ENCODE measurements at places on chromosomes 12 and 14.

GRCh38 chr14:22691171-22691570, 47.0 kb upstream of the OR6J1 start:
- DNase-seq = no peak

DNA sequence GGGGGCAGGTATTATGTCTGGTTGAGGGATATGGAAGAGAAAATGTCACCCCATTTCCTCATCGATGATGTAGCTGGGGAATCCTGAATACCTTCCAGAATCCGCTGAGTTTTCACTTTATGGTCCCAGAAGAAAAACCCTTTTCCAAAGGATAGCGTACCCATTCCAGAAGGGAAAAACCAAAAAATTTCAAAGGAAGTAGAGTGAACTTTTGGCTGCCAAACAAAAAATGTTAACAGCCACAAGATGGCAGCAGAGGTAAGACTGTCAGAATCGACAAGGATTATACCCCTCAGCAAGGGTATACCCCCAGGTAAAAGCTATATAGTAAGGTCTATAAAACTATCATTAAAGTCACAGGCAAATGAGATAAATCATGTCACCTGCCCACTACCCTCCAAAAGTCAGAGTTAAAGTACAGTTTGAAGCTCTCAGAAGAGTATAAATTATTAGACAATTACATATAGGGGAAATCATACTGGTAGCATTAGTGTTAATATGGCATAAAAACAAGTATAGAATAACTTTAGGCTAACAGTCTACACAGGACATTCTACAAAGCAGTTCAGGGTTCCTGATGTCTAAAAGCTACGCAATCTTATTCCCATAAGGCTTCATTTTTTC, 18.0 kb downstream of the ACIN1 start:
- DNase-seq = no peak

- DNase-seq = no peak
Observed at GRCh38 chr12:88015825-88016224, 13.4 kb downstream of the C12orf50 start.

DNA sequence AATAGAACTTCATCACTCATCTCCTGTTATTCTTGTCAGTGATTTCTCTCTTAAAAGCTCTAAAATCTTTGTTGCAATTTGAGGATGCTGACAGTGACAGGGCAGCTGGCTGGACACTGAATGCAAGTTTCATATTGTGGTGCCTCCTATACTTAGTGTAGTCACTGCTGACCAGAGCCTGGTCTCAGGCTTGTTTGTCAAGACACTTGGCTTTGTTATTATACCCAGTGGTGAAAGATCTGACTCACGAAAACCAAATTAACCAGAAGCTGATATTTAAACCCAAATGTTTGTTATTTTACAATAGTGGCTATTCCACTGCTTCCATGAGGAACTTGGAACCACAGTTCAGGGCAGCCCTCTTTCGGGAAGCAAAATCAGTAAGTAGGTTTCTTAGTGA, 42.8 kb downstream of the RPGRIP1 start:
- no peak for DNase-seq

DNA sequence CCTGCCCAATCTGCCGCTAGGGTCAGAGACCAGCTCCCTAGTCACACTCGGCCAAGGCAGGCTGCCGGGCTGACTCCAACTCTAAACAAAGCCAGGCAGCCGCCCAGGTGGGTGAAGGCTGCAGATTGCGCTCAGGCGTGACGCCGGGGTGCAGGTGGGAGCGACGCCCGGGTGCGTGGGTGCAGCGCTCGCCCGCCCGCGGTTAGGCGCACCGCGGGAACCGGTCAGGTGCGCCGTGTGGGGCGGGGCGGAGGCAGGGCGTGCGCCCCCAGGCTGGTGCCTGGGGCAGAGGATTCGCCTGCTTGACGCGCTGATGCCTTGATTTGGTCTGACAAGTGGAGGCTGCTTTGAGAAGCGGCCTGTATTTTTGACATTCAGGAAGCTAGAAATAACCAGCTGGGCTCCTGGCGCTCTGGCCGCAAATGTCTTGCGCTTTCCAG, 126.7 kb upstream of the HIF1A start:
- no peak for DNase-seq

DNA sequence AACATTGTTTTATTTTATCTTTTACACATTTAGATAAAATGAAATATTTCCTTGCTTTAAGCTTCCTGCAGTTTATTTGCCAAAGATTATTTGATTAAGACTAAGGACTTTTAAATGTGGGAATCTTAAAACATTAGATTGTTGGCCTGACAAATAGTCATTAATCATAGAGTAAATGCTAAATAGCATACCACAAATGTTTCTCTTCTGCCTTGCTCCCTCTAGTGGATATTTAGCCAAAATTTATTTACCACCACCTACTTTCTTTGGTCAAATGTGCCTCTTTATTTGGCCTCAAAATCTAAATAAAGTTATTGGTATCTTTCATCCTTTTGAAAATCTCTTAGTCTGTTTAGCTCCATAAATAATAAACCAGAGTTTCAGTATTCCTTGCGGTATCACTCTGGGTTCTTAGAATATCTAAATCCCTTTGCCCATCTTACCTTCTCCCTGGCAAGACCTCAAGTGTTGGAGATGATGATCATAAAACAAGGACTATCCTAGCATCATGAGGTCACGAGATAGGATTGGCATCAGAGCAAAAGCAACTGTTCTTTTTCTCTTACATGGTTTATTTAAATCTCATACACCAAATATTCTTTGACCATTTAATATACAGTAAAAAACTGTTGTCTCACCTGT, 150.6 kb upstream of the AEBP2 start:
- peak; percentile 63 for DNase-seq

DNA sequence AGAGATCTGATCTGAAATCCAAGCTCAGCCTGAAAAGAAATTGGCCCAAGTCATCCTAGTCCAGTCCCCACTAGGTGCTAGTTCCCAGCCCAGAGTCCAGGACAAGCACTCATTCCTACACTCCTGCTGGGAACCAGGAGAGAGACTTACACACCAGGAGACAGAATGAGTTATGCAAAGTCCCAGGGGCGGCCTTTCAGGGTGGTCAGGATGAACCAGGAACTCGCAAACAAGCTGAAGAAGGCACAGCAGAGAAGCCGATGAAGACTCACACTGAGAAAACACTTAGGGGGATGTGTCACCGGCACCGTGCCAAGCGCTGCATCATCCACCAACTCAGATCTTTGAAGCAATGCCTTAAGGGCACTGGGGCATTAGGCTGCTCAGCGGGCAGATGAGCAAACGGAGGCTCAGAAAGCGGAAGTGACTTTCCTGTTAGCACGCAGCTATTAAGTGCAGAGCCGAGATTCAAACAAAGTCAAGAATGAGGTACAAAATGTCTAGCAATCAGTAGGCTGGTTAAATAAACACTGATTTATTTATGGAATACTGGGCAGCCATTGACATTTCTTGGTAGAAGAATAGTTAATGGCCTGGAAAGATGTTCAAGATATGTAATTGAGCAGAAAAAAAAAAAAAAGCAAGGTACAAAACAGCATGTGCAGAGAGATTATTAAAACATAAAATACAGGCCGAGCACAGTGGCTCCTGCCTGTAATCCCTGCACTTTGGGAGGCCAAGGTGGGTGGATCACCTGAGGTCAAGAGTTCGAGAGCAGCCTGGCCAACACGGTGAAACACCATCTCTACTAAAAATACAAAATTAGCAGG, 78.7 kb downstream of the LRRC74A start:
- DNase-seq = peak; percentile 58

GRCh38 chr12:113130457-113131135, 5.0 kb downstream of the RASAL1 start:
- no peak for DNase-seq

DNA sequence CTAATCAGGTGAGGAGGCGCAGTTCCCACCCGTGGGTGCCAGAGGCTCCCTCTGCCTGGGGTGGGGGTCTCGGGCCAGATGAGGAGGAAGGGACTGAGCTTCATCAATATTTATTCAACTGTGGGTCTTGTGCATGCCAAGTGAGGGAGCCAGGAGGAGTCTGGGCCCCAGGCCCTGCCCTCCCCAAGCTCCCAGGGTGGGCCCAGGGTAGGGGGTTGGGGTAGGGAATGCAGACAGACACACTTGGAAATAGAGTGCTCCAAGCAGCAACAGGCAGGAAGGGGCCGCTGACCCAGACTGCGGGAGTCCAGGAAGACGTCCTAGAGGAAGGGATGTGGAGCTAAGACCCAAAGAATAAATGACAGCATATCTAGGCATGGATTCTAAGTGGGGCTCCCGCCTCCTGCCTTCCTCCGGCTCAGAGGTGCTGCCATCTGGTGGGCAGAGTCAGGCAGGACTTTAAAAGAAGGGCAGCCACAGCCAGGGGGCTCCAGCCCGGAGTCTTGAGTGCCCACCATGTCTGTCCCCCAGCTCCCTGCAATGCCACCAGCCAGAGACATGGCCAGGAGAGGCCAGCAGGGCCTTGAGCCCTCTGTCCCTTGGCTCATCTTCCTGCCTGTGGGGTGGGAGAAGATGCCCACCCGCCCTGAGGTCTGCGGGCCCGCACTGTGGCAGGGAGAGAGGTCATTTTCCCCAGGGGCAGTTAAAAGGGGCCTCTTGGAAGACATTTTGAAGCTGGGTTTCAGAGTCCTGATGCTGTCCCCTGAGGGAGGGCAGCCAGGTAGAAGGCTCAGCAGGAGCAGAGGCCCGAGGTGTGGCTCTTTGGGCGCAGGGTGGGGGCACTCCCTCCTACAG, 70.1 kb downstream of the PHETA1 start:
- DNase-seq = peak; percentile 58

DNA sequence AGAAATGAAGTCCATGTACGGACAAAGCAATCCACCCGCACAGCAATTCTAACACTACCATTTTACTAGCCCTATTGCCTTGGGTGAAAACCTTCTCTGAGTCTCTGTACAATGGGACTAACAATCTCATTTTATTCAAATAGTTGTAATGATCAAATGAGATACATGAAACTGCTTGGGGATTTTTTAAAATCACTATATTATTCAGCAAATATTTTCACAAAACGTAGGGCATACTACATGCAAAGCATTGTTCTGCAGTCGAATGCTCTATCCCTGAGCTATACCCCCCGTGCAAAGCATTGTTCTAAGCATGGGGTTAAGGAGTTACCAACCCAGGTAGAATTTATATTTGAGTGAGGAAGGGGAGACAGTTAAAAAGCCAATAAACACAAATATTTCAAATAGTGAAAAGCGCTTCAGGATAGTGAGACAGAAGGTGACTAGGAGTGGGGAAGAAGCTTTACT, 554 bp upstream of the ATF7 start:
- no peak for DNase-seq

DNA sequence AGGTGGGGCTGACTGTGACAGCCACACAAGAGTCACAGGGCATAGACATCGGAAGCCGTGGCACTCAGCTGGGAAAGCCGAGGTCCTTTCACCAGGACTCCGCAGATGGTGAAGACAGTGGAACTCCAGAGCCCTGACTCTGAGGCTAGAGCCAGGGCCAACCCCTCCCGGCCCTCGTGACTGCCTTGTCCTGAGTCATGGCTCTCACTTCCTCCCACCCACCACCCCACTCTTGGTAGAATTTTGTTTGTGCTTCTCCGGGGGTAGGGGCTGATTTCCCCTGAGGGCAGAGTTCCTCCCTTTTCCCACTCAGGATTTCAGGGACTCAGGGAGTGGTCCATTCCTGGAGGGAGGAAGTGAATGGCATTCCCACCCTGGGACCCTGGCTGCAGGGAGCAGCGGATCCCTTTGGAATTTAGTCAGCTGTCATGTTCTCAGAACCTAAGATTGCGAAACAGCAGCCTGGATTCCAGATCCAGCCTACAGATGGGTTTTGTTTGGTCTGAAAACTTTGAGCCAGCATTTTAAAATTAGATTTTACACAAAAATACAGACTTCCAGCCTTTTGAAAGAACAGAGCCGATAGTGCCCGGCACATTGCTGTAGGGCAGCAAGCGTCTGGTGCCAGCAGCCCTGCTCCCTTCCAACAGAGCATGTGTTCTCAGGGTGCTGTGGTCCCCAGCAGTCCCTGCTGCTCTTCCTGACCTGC, 50.7 kb downstream of the TPCN1 start:
- DNase-seq = peak; percentile 22

GRCh38 chr14:52048641-52049204, 20.1 kb downstream of the NID2 start:
- no peak for DNase-seq

- peak; percentile 56 for DNase-seq
Observed at GRCh38 chr14:59900556-59900955, 19.4 kb upstream of the LRRC9 start.

- no peak for DNase-seq
Observed at GRCh38 chr12:86774841-86775388, 518.7 kb upstream of the MGAT4C start.

DNA sequence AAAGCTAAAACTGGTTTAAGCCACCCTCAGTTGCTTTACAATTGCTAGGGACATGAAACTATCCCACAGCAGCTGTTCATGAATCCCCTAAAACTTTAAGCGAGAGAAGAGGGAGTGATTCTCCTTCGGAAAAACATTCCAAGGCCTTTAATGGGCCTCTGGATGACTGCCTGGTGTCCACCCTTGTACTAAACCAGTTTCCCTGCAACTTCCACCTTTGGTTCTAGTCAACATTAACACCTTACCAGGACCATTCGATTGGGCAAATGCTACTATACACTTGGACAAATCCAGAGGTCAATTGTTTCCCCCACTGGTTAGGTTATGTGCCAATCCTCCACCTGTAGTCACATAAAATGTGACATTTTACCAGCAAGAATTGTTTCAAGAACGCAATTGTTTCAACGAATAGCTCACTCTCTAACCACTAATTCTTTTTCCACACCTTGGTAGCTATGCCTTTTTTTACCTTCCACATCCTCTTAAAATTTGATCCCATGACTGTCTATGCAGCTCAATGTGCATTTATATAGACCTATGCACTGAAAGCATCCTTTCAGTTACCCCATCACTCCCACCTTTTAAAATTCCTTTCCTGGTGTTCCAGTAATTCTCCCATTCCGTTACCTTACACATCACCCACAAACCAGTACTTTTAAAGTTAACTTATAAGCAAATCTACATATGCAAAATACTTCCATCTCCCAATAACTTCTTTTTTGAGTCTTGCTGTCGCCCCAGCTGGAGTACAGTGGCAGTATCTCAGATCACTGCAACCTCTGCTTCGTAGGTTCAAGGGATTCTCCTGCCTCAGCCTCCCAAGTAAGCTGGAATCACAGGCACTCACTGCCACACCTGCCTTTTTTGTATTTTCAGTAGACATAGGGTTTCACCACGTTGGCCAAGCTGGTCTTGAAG, 3.6 kb downstream of the UBC start:
- no peak for DNase-seq

DNA sequence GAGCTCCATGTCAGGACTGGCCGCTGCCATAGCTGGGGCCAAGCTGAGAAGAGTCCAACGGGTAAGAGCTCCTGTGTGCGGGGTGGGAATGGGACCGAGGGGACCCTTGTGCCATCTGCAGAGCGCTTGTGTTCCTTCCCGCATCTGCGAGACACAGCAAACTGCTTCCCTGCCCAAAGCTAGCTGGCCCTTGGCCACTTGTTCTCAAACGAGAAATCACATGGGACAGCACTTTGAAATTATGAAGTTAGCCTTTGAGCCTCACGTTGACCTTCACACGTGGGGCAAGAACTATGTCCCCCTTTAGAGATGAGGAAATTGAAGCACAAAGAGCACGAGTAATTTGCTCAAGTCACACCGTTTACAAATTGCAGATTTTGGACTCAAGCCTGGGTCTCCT, 30.8 kb downstream of the DEGS2 start:
- DNase-seq = no peak

GRCh38 chr12:60173224-60174170, 577.7 kb downstream of the SLC16A7 start:
- no peak for DNase-seq

GRCh38 chr12:4630262-4630661, 18.6 kb downstream of the AKAP3 start:
- DNase-seq = no peak

GRCh38 chr14:89388853-89389252, 28.2 kb downstream of the FOXN3 start:
- DNase-seq = no peak

- no peak for DNase-seq
Observed at GRCh38 chr14:58919217-58919616, 269.2 kb upstream of the DAAM1 start.

Data from OCI-M1 (cell line).